Stromal cell of bone marrow (primary cell): ENCODE measurements at places on chromosomes 7 and 10.

DNA sequence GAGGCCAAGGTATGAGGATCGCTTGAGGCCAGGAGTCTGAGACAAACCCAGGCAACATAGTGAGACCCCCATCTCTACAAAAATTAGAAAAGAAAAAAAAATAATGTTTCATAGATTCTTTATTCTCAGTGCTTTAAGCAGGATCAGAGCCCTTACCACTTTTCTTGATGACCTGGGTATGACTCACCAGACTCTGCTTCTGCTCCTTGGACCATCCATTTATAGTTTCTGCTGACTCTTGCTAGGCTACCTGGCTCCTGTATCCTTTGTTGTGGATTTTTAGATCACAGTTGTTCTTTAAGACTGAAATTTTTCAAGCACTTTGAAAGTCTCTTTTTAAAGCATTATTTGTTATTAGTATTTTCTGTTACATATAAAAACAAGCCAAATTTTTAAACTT lies 411.1 kb downstream of the GFRA1 start:
- DNase-seq, result peak; percentile 24

DNA sequence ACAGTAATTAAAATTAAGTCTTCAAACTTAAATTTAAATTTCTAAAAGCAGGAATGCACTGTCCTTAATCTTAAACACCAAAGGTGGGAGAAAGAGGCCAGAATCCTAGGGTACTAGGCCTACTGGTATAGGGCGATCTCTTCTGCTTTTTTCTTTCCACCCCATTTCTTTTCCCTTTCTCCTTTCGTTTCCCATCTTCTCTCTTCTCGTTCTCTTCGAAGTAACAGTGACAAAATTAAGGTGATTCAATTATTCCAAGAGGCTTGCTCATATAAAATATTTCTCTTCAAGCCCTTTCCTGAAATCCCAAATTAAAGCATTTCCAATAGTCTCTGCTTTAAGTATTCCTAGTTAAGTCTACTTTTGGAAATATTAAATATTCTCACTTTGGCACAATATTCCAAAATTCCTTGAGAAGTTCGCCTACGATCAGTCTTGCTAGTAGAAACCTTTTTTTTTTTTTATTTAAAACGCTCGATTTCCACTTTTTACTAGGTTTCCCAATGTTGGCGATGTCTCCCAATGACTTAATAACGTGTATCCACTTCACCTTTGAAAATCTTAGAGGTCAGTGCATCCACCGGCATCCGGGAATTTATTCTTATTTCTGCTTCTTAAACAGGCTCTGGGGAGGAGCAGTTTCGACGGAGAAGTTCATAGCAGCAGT lies 765 bp upstream of the LCOR start:
- no peak for DNase-seq

DNA sequence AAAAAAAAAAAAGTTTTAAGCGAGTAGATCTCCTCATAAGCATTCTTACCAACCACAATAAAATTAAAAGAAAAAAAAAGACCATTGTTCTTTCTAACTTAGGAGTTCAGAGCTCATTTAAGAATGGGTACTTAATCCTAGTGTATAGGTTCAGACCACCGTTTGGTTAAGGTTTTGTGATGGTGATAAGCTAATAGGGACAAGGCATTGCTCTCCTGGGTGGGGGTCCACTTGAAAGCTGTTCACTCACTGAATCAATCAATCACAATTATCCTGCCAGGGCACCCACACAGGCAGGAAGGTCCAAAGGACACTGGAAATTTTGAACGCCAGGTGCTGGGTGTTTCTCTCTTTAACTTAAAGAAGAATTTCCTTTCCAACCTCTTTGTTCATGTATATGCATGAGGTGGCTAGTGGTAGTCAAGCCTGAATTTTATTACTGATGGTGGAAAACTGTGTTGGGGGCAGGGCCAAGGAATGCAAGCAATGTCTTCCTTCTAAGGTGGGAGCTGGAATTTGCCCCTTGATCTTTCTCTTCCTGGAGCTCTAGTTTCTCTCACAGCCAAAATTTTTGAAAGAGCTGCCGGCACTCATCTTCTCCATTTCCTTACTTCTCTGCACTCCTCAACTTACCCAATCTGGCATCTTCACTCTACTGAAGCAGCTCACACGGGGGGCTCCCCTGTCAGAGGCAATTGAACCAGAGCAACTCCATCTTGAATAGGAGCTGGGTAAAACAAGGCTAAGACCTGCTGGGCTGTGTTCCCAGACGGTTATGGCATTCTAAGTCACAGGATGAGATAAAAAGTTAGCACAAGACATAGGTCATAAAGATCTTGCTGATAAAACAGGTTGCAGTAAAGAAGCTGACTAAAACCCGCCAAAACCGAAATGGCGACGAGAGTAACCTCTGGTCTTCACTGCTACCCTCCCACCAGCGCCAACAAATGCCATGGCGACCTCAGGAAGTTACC lies 7.5 kb upstream of the FAM131B start:
- DNase-seq, result no peak

DNA sequence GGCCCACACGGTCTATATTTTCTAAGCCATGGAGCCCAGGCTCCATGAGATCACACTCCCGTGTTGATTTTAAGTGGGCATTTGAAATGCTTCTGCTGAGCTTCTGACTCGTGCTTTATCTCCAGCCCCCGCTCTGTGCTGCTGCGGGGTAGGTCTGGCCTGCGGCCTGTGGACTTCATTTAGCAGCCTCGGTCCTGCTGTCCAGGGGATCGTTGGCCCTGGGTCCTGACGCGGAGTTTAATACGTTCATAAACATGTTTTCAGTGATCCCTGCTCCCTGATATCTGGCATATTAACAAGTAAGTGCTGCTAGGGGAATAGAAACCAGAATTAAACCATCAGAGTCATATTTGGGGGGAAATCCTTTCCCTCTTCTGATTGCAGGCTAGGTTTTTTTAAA lies 540.3 kb upstream of the MGMT start:
- no peak for DNase-seq

DNA sequence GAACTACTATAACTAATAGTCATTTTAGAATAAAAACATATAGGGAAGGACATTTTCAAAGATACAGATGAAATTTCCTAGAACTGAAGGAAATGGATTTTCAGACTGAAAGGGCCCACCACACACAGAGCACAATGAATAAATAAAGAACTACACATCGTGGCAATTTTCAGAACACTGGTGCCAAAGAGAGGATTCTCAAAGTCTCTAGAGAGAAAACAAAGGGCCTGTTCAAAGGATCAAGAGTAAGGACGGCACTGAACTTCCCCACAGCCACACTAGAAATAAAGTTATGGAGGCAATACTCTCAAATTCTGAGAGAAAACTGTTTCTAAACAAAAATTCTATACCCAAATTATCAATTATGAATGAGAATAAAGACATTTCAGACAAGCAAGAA lies 21.9 kb downstream of the NAPEPLD start:
- DNase-seq, result no peak

GRCh38 chr7:35797311-35797710 lies 3.5 kb upstream of the SEPTIN7 start:
- no peak for DNase-seq

- DNase-seq, result no peak
These were observed at the start of gene KCNIP2 for GRCh38 chr10:101843032-101844021. KCNIP2 (minus strand) TSS chr10:101843800; CDS start chr10:101843568, 232 bp downstream.

DNA sequence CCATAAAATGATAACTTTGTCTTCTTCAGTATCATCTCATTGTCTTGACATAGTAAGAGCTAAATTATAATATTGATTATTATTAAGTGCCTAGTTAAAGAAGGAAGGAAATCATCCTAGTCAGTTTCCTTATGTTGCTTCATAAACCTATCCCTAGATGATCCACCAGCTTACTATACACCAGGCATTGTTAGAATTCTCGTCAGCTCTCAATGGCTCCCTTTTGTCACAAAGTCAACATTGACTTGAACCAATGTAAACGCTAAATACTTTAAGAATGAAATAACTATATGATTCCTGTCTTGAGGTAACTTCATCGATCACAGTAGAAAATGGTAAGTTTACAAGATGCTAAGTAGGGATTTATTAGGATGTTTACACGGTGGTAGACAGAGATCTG lies 1162.9 kb downstream of the CNTNAP2 start:
- DNase-seq, result no peak

- DNase-seq, result no peak
These were observed 171.1 kb downstream of the GLI3 start for GRCh38 chr7:42065942-42066341.

- peak; percentile 54 for DNase-seq
These were observed 16.2 kb downstream of the KIFBP start for GRCh38 chr10:69004821-69005220.

DNA sequence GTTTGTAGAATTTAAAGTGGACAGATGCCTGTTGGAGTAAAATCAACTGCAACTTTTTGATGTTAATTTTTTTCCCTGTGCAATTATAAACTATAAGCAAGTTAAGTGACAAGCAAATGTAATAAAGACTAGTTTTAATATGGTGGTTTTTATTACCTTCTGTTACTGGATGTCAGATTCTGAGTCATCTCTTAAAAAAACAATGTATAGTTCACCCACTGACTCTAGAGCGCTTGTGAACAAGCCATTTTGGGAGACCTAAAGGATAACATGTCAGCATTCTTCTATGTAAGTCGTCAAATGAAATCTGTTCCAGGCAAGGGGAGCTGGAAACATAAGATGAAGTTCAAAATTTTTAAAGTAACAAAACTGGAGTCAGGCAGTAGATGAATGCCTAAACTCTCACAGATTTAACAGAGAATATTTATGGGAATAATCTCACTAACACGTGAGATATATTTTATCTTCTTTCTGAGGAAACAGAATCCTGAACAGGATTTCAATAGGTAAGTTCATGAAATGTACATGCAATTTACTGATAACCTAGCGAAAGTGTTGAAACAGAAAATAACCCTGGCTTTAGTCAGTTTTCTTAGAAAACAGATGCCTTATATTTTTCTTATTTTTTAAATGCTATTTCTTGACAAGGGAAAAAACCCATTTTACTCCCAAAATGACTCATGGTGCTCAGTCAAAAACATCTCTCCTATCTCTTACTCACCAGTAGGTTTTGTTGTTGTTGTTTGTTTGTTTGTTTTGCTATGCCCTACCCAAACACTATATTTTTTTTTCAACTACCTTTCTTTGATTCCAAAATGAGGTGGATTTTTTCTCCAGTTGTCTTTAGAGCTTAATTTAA lies 91.7 kb downstream of the SLC39A12 start:
- DNase-seq, result no peak

- no peak for DNase-seq
These were observed 27.3 kb downstream of the HYAL4 start for GRCh38 chr7:123871998-123872867.

GRCh38 chr7:28572321-28573058 lies 160.2 kb downstream of the CREB5 start:
- no peak for DNase-seq

GRCh38 chr7:96330193-96330592 lies 8.3 kb upstream of the SLC25A13 start:
- DNase-seq, result no peak

DNA sequence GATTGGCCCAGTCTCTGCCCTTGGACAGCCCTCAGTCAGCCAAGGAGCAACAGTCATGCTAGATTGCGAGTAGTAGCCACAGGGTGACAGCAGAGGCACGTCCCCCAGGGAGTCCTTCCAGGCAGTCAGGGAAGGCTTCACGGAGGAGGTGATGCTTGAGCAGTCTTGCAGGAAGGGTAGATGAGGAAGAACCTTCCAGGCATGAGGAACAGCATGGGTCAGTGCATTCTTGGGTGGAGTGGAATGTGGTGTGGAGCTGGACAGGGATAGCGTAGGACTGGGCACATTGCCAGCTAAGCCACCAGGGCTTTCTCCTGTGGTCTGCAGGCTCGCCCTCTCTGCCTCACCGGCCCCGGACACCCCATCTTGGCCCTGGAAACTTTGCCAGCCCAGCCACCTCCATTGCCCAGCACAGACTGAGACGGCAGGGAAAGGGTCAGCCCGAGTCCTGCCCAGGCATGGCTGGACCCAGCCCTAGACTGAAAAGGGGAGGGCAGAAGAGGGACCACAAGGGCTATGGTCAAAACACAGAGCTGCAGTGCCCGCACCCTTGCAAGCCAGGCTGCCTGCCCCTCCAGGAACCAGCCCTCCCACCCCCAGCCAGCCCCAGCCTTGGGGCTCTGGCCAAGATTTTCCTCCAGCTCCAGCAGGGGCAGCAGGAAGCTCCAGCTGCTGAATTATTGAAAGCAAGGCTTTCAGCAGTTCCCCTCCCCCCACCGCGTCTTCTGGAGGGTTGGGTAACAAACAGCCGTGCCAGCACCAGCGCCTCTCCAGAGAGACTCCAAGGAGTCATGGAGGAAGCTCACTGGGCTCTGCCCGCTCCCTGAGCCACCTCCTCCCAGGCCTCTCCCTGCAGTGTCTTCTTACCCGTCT lies 18.7 kb downstream of the SRRM3 start:
- DNase-seq, result peak; percentile 40

GRCh38 chr10:67471022-67471421 lies 225.0 kb downstream of the CTNNA3 start:
- DNase-seq, result no peak

GRCh38 chr10:91389636-91390512 lies 20.3 kb upstream of the HECTD2 start:
- no peak for DNase-seq

DNA sequence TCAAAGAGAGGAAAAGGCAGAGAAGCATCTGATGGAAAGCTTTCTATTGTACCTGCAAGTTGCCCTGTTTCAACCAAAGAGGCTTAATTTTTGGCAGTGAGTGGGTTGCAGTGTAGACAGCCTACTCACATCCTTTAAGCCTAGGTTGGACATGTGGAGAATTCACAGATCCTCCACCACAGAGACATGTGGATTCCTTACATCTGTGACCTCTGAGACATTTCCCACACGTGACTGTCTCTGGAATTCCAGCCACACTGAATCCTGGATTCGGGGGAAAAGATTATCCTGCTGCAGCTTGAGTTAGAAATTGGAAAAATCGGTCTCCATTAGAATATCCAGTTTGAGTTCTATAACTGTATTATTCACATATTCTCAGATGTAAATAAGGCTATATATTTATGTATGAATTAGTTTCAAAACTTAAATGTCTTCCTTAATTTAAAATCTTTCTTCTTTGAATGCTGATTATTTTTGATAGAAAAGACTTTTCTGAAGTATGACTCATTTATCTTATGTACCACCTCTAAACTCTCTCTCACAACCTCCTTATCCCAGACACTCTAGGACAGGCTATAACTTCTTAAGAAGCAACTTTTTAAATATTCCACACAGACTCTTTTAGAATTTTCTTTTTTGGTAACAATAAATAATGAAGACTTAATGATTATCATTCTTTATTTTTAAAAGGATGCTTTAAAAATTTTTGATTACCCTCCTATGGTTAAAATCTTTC lies 123.3 kb downstream of the TWIST1 start:
- no peak for DNase-seq
